ENCODE measurements at places on chromosomes 5 and 9.

GRCh38 chr5:145557345-145557744 is 277.8 kb downstream of the PRELID2 start:
- no peak for DNase-seq

GRCh38 chr5:78113689-78114264 is 180.7 kb downstream of the AP3B1 start:
- no peak for DNase-seq

DNA sequence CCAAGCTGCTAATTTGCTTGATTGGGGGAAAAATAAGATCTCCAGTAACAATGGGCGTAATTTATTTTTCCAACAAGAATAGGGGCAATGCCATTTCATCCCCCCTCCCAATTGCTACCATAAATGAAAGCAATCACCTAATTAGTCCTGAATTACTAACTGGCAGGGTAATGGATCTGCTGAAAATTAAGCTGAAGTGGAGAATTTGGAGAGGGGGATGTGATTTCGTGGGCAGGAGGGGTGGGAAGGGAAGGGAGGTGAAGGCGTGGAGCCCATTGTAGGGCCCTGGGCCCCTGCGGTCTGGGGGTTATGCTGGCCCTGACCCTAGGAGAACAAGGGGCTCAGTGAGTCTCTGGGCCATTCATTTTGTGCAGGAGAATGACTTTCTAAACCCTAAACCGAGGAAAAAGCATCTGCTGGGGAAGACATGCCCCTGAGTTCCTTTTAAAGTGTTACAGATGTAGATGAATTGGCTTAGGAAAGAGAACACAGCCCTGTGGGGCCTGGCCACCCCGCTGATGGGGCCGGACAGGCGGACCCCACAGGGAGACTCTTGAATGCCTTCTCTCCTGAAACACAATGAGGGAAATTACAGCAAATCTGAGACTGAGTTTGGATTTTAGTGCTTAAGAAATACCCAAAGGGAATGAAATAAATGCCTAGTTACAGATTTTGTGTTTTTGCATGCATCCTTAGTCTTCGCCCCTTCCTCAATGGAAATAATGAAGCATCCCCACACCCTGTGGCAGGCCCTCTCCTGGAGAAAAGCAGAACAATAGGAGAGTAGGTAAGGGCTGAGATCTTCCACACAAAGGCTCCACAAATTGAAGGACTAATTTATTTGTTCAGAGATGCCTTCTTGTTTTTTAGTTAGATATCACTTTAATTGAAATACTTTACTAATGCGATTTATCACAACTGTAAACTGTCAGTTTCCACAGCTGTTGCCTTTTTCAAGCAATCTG is 143.2 kb downstream of the PSAT1 start:
- DNase-seq: no peak

DNA sequence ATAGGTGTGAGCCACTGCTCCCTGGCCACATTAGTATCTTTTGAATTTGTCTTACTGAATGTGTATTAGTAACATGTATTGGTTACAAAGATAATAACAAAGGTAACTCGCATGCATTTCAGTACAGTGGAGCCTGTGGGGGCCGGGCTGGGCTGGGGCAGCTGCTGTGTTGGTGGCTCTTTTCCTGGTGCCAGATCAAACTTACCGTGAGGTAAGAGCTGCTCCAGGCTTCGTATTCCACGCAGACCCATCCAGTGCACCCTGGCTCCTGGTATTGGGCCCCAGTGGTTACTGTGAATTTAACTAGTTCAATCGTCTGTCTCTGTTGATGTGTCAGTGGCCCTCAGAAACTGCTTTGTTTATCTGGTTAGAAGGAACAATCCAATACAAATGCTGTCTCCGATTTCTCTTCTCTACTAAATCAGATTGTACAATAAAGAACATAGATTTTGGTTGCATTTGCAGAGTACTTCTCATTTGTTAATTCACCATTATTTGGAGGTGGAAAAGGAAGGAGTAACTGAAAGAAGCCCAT is 15.6 kb downstream of the PRRC2B start:
- no peak for DNase-seq

GRCh38 chr9:98603821-98604383 is 104.8 kb downstream of the GABBR2 start:
- DNase-seq: no peak

DNA sequence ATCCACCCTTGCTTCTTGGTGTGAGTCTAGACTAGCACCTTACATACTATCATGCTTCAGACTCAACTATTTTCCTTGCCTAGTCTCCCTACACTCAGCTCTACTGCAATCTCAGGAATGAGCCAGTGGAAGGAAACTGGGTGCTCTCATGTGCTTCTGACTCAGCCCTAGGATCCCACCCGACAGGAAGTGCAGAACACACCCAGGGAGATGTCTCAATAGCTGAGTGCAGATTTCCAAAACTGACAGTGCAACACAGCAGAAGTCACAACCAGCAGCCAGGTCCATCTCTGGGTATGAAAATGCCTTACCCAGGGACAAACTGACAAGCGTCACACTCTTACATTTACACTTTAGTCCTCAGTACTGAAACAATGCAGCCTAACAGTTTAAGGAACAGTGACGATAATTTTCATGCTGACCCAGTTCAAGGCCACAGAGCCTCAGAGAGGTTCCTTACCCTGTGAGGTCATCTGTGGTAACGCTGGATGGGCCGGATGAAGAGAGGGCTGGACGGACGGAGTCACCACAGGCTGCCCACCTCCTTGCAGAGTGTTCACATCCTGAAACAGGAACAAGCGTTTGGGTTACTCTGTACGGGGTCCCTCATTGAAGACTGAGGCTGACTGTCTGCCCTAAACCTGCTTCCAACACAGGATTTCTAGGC is 33.0 kb downstream of the FKBP15 start:
- no peak for DNase-seq

DNA sequence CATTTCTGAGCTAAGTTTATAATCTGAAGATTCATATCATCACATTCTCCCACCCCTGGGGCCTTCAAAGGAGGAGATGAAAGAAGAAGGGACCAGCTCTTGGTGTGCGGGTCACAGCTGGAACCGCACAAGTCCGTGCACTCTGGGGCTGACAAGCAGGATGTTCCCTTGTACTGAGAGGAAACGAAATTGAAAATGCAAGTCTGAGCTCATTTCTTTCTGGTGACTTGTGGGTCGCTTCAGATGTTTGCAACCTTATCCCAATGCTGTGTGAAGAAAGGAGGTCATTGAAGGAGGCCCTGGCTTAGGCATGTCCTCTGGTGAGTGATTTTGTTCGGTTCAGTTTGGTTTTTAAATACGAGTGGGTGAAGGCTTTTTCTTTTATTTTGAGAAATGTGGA is 59.6 kb downstream of the C9orf152 start:
- no peak for DNase-seq

DNA sequence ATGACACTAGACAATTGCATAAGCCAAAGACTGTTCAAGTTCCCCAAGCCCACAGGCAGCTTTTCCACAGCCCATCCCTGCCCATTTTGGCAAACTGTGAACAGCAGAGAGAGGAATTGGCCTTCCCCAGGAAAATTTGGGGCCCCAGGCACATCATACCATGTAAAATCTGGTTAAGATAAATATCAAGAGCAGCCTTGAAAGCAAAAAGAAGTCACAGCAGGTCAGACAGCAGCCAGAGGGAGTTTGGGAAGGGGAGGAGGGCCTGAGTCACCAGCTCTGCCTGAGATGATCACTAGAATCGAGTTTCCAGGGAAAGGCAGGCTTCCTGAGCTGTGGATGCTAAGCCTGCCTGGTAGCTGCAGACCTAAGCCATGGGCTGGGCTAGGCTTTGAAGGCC is 179.2 kb downstream of the RFK start:
- DNase-seq: no peak

GRCh38 chr9:21465859-21466518 is 16.1 kb downstream of the IFNE start:
- no peak for DNase-seq

GRCh38 chr9:129932303-129933151 is 97.3 kb downstream of the USP20 start:
- DNase-seq: peak; percentile 27

DNA sequence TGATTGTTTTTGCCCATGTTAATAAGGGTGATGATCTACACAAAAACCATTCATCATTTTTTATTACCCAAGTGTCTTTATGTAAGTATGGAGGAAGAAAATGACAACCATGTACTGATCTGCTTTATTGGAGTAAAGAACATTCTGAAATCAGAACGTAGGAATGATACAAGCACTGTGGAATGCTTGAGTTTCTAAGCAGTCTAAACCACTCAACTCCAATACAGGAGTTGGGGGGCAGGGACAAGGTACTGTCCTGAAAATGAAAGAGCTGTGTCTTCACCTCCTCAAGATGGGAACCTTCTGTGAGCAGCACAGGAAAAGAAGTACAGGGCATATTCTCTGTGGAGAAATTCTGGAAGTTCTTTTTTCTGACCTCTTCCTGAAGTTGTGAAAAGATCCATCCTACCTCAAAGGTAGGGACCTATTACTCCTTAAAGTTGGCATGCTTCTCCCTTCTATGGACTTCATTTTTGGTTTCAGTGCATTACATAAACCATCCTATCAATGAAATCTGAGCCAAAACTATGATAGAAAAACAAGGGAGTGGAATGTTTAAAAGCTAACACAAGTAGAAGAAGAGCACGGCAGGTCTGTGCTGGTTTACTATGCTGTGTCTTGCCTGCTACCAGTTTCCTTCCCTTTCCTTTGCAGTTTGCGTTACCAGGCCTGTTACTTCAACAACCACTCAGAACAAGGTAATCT is 202.6 kb downstream of the SEMA5A start:
- DNase-seq: no peak

- no peak for DNase-seq
These were observed 273.7 kb downstream of the FANCC start for GRCh38 chr9:95043826-95044225.

DNA sequence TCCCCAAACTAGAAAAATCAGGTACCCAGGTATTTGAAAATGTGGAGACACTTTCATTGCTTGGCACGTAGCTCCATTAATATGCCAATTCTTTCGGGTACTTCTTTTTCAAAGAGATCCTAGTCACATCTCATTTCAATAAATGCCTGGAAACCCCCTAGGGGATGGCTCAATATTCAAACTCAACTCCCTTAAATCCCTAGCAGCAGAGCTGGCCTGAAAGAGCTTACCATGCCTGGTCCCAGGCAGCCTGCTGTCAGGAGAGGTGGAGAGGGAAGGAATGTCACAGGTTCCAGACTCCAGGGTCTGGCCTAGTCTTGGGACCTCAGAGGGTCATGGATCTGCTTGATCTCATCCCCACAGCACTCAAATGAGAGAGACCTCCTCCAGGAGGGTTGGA is 187.1 kb downstream of the SPOCK1 start:
- no peak for DNase-seq

GRCh38 chr9:14932231-14932630 is 22.0 kb upstream of the FREM1 start:
- DNase-seq: no peak

DNA sequence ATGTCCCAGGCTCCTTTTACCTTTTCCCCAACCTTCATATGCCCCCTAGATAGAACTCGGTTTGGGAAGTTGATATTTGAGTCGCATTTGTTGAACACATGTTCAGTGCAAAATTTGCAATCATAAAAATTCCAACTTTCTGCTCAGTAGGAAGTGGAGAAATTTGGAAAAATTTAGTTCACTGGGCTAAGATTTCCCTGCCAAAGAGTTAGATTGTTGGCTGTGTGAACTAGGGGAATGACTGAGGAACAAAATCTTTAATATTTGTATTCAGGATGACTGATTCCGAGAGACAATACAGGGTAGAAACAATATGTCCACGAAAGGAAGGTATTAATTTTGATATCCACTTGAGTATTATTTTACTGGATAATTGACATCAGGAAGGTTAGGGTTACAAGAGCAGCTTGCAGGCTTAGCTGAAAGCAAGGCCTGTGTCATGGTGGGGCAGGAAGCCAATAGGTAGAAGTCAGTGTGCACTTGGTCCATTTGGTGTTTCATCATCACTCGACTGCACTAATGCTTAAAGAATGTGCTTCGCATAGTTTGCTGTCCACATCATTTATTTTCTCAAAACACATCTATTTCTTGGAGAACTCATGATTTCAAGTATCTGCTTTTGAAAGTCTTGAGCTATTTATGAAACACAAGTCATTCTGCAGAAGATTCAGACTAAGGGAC is 59.4 kb upstream of the GNA14 start:
- no peak for DNase-seq

- no peak for DNase-seq
These were observed 76.3 kb downstream of the MRPS27 start for GRCh38 chr5:72243706-72244105.

GRCh38 chr9:35826071-35826701 is 2.3 kb downstream of the FAM221B start:
- DNase-seq: no peak

DNA sequence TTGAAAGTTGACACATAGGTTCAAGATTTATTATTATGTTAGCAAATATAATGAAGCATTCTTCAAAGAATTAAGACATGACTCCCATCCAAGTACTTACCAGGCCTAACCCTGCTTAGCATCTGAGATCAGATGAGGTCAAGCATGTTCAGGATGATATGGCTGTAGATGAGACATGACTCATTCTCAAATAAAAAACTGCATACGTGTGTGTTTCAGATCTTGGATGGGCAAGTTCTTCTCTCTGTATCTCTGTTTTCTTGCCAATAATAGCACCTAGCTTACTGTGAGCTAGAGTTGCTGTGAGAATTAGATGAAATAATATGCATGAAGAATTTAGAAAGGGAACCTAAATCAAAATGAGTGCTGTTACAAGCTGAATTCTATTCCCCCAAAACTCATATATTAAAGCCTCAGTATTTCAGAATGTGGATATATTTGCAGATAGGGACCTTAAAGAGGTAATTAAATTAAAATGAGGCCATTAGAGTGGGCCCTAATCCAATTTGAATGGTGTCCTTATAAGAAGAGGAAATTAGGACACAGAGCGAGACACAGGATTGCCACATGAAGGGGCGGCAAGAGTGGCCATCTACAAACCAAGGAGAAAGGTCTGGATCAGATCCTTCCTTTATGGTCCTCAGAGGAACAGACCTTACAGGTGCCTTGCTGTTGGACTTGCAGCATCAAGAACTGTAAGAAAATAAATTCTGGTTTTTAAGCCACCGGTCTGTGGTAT is 146.2 kb downstream of the MARCHF11 start:
- no peak for DNase-seq

- no peak for DNase-seq
These were observed 297.8 kb upstream of the IRX2 start for GRCh38 chr5:3049261-3049660.

DNA sequence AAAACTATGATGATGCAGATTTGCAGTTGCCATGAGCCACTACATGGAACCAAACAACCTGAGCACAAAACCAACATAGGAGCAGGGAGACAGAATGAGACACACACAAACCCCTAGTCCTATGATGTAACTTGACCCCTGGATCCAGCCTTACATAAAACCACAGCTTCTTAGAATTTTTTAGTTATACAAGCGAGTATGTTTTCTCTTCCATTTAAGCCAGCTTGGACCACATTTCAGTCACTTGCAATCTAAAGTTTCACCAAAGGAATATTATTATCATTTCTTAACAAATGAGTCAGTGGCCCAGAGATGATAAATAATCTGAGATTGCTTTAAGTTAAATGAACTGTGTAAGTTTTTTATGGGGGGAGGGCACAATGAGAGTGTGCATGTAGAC is 6.8 kb downstream of the SPOCK1 start:
- DNase-seq: no peak

Data from CMK (cell line).